ENCODE measurements at places on chromosomes 2 and 18.

DNA sequence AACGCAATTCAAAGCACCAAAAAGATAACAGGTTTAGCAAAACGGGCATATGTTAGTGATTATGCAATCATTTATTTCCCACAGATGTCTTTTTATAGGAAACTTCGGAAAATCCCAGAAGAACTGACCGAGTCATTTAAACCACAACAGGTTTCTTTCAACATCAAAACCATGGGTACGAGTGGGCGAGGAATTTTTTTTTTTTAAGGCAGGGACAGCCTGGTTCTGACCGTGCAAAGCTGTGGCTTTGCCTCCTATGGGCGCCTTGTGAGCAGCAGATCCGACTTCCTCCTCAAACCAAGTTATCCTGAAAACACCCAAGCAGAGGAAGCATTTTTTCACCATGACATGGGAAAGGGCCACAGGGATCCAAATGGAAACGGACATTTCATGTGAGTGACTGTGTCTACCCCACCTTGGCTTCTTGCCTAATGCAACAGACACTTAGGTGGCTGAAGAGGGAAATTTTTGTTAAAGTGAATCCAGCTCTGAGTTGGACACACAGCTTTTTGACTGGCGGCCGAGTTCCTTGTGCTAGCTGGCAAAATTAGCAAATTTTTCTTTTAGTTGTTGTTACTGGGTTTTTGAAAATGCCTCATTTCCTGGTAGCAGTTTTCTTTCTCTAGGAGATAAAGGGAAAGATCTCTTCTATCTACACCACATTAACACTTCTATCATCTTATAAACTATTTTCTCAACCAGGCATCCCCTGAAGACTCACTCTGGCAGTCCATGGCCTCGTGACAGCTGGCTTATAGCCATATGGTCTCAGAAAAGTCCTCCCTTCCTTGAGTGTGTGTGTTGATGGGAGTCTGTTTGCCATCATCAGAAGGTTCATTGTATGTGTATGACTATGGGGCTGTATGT is 487.4 kb upstream of the ZEB2 start:
- no peak for DNase-seq

DNA sequence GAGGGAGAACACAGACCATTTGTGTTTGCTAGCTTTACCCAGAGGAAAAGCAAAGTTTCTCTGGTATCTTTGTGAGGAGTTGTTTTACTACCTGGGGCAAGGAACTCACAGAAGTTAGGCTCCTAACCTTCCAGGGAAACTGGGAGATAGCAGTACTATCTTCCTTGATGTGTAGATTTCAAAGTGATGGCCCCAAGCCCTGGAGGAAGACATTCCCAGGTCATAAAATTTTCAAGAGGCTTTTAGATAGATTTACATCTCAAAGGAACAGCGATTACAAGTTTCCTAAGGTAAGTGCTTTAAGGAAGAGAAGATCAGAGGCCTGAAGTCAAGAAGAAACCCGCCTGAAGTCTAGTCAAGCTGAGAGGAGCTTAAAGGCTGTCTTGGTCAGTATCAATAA is 1187.8 kb upstream of the TMEFF2 start:
- DNase-seq = no peak

DNA sequence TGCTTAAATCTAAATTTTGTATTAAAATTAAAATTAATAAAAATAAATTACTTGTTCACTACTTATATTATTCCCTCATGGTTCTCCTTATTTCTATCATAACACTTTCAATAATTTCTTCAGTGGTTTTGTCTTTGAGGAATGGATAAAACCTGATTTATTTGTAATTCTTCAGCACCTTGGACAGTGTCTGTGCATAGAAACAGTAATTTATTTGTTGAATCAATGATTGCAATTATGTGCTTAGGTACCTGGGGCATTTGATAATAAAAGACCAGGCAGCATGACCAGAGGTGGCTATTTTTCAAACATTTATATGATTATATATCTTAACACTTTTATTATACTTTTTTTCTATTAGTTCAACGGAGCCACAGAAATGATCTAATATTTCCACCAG is 1062.7 kb downstream of the DSC3 start:
- no peak for DNase-seq

DNA sequence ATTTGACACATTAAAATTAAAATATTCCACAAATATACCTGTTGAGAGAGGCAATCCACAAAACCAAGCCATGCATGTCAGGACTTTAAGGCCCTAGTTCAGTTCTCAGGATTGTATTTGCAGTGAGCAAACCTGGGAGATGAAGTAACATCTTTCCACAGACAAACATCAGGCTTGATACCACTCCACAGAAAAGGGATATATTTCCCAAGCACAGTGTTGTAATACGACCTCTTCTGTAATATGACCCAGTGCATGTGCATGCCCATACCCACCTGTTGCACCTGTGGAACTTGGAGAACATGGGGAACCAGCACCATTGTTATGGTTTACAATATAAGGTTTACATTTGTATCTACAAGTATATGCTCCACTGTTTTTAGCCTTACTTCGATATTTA is 184.0 kb downstream of the PDE11A start:
- DNase-seq = no peak

GRCh38 chr2:71788186-71788525 is 334.8 kb downstream of the DYSF start:
- DNase-seq = no peak

DNA sequence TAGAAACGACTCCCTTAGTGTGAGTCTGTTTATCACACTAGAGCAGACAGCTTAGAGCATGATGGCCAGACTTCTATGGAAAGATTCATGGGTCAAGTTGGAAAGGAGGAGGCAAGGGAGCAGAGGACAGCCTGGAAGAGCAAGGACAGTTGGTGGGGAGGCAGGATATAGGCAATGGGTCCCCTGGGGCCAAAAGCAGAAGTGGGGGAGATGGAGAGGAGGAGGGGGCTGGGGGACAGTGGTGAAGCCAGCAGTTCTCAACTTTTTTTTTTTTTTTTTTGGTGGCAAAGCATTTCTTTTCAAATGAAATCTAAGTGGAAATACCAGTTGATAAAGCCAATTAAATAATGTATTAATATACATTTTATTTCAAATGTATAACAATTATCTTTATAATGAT is 197.9 kb downstream of the HRH4 start:
- DNase-seq = no peak
